ENCODE measurements at places on chromosomes 11 and 22. TPM values are rescaled to one million over a fixed set of nuclear protein-coding genes. Genes with fewer than 3 reads are reported as not detected.

Gene SYT9
- total RNA-seq: 5.1 TPM

Gene ADAMTS15
- total RNA-seq: 98.2 TPM

Gene OR51I1
- total RNA-seq: 0.64 TPM

Gene NXF1
- 37.9 TPM for total RNA-seq

Gene KCTD14
- 7.8 TPM for total RNA-seq

Gene DEFB131B
- total RNA-seq: not detected

Gene CAPN5
- total RNA-seq: 24.8 TPM

Gene MUC5AC
- total RNA-seq: 0.18 TPM

Gene OR8D1
- not detected for total RNA-seq

Gene AQP11
- total RNA-seq: 2.4 TPM

Gene FGF3
- total RNA-seq: not detected

Gene TBX1
- total RNA-seq: 3.9 TPM

Gene ACR
- 0.18 TPM for total RNA-seq

Gene C11orf91
- total RNA-seq: not detected

Gene P2RY6
- total RNA-seq: 1.5 TPM

Gene ZBTB16
- total RNA-seq: 31.9 TPM
